Activated T-helper 2 cell treated with anti-CD3 and anti-CD28 coated beads, Interferon-gamma antibody, Interleukin-2, Interleukin-4, amounts not matched to agents 10 μg/mL and 5 μg/mL and 100 μg/mL, durations not matched to agents 14 hours and 24 hours and 36 hours (primary cell): ENCODE measurements at places on chromosomes 5 and 9.

- DNase-seq: no peak
- H3K4me3 ChIP-seq: no peak overlapping the region
- H3K36me3 ChIP-seq: peaks cover 81% of the 10 kb centered on the region
- H3K4me1 ChIP-seq: peaks cover 14% of the 10 kb centered on the region
- no peak overlapping the region for H3K27ac ChIP-seq
- H3K27me3 ChIP-seq: no peaks in the 10 kb centered on the region
Measured at GRCh38 chr9:120532475-120532874, 47.5 kb downstream of the CDK5RAP2 start.

- H3K27me3 ChIP-seq: no peaks in the 10 kb centered on the region
- H3K27ac ChIP-seq: no peak overlapping the region
- no peak for DNase-seq
- H3K4me1 ChIP-seq: peaks cover 43% of the 10 kb centered on the region
- H3K36me3 ChIP-seq: peaks cover 9% of the 10 kb centered on the region
- H3K4me3 ChIP-seq: no peak overlapping the region
Measured at GRCh38 chr9:91182429-91183225, 179.1 kb downstream of the AUH start.

GRCh38 chr5:13625616-13626198, 318.8 kb downstream of the DNAH5 start:
- no peak overlapping the region for H3K27ac ChIP-seq
- H3K27me3 ChIP-seq: no peaks in the 10 kb centered on the region
- DNase-seq: no peak
- H3K36me3 ChIP-seq: no peaks in the 10 kb centered on the region

GRCh38 chr5:173796721-173797495, 91.2 kb upstream of the CPEB4 start:
- H3K27ac ChIP-seq: no peak overlapping the region
- H3K4me1 ChIP-seq: no peaks in the 10 kb centered on the region
- H3K4me3 ChIP-seq: no peak overlapping the region

- no peak overlapping the region for H3K27ac ChIP-seq
- peaks cover 5% of the 10 kb centered on the region for H3K4me1 ChIP-seq
- DNase-seq: no peak
- peaks cover 2% of the 10 kb centered on the region for H3K27me3 ChIP-seq
- no peak overlapping the region for H3K4me3 ChIP-seq
Measured at GRCh38 chr9:97528529-97529230, 27.2 kb downstream of the TMOD1 start.

GRCh38 chr5:53359916-53360517, 120.4 kb upstream of the FST start:
- H3K27me3 ChIP-seq: no peaks in the 10 kb centered on the region
- DNase-seq: no peak
- no peak overlapping the region for H3K4me3 ChIP-seq
- no peak overlapping the region for H3K27ac ChIP-seq
- no peaks in the 10 kb centered on the region for H3K36me3 ChIP-seq

GRCh38 chr9:108105885-108106284, 616.3 kb upstream of the KLF4 start:
- H3K36me3 ChIP-seq: no peaks in the 10 kb centered on the region
- H3K4me1 ChIP-seq: no peaks in the 10 kb centered on the region
- DNase-seq: no peak
- no peaks in the 10 kb centered on the region for H3K27me3 ChIP-seq

DNA sequence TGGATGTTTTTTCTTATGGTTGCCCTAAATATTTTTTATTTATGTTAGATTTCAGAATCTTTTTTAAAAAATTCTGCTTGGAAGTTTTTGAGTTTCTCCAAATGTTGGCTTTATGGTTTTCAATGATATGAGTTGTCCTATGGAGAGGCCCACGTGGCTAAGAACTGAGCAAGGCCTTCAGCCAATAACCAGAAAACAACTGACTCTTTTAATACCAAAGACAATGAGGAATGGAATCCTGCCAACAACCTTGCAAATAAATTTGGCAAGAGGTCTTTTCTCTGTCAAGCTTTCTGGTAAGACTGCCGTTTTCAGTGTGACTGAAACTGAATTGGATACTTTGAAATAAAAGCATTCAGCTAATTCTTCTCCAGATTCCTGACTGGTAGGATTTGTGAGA, 1740.1 kb upstream of the WWC1 start:
- H3K27me3 ChIP-seq: no peaks in the 10 kb centered on the region
- H3K4me3 ChIP-seq: no peak overlapping the region
- DNase-seq: no peak
- no peaks in the 10 kb centered on the region for H3K36me3 ChIP-seq

DNA sequence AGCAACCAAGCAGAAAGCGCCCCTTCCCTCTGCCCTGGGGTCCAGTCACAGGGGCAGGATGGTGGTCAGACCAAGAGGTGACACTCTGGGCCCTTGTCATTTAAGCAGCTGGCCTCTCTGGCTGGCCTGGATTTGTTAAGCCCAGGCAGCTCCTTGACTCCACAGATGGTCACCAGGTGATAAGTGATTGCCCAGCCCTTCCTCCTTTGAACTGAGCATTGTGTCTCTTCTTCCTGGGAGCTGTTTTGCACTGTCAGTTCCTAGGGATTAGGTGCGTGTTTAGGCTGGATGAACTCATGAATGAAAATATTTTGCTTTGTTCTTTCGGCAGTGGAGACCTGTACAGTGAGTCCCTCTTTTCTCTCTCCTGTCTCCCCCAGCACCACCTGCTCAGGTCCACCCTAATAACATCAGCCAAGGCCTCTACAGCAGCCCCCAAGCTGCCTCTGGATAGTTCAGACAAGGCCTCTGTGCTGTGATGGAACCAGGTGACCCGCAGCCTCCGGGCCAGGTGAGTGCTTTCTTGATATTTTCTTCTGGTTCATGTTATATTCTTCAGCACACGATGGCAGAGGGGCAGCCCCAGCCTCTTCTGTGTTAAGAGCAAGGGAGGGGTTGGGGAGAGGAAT, 139.7 kb upstream of the PITX1 start:
- no peak for DNase-seq
- no peaks in the 10 kb centered on the region for H3K4me1 ChIP-seq
- H3K4me3 ChIP-seq: no peak overlapping the region
- peaks cover 20% of the 10 kb centered on the region for H3K27me3 ChIP-seq

GRCh38 chr5:102809033-102809432, 53.9 kb downstream of the PAM start:
- no peak overlapping the region for H3K4me3 ChIP-seq
- H3K36me3 ChIP-seq: no peaks in the 10 kb centered on the region
- H3K4me1 ChIP-seq: peaks cover 4% of the 10 kb centered on the region
- DNase-seq: no peak

GRCh38 chr5:68368311-68369022, 152.9 kb downstream of the PIK3R1 start:
- H3K27me3 ChIP-seq: peaks cover under 1% of the 10 kb centered on the region
- DNase-seq: no peak
- H3K4me3 ChIP-seq: peak overlapping the region; percentile 22
- peaks cover 11% of the 10 kb centered on the region for H3K36me3 ChIP-seq

GRCh38 chr5:26034813-26035212, 1003.6 kb downstream of the CDH9 start:
- no peak overlapping the region for H3K27ac ChIP-seq
- DNase-seq: no peak
- H3K27me3 ChIP-seq: no peaks in the 10 kb centered on the region
- no peak overlapping the region for H3K4me3 ChIP-seq
- no peaks in the 10 kb centered on the region for H3K36me3 ChIP-seq

DNA sequence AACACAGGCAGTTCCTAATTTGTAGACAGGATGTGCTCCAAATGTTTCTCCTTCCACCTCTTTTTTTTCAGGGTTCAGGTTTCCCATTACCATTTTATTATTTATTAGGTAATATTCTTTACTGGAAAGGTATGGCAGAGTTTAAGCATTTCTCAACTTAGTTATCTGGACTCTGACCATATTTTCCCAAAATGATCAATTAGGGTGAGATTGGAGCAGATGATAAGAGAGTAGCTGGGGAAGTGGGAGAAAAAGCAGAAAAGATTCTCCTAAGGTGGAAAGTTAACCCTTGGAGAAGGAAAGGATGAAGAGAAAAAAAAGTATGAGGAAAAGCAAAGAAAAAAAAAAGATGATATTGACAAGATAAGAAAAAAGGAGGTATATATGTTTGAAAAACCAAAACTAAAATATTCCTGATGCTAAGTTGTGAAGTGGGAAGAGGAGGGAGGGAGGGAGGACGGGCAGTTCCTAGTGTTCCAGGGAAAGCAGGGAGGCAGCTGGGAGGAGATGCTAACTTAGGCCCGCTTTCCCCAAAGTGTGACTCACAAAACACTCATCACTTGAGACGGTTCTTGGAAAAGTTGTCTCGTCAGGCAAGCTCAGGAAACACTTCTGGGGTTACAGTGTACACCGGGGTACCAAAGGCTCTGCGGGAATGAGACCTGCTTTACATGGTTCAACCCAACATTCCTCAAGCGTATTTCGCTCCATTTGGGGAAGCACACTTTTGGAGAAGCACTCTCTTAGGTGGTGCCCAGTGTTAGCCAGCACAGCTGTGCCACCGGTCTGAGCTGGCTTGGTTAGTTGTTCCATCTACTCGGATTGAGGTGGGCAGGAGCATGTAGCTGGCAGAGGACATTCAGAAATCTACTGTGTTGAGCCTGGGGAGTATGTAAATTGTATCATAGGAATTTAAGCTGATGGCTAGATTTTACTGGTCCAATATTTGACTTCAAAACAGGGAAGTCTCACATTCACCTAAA, 35.1 kb downstream of the B4GALT1 start:
- peak overlapping the region; percentile 47 for H3K27ac ChIP-seq
- no peaks in the 10 kb centered on the region for H3K27me3 ChIP-seq
- H3K36me3 ChIP-seq: peaks cover 65% of the 10 kb centered on the region
- H3K4me3 ChIP-seq: no peak overlapping the region

GRCh38 chr5:97063251-97063650, 79.2 kb downstream of the LIX1 start:
- H3K4me1 ChIP-seq: no peaks in the 10 kb centered on the region
- no peak overlapping the region for H3K4me3 ChIP-seq
- DNase-seq: no peak
- H3K36me3 ChIP-seq: no peaks in the 10 kb centered on the region

DNA sequence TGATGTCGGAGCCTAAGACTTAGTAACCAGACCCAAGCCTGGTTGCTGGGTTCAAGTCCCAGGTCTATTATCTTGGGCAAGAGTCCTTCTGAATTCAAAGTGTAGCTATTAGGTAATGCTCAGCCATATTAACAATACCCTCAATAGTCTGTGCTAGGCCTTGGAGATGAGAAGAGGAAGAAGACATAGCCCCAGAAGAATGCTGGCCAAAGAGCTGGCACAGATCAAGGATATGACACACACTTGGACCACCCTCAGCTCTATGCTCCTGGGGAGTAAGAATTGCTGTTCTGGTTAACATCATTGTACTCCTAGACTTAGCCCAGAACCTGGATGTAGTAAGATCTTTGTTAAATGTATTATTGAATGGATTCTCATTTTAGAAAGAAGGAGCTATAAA, 426.7 kb downstream of the CDK5RAP2 start:
- no peaks in the 10 kb centered on the region for H3K27me3 ChIP-seq
- no peaks in the 10 kb centered on the region for H3K4me1 ChIP-seq
- no peaks in the 10 kb centered on the region for H3K36me3 ChIP-seq
- H3K27ac ChIP-seq: no peak overlapping the region
- H3K4me3 ChIP-seq: no peak overlapping the region

DNA sequence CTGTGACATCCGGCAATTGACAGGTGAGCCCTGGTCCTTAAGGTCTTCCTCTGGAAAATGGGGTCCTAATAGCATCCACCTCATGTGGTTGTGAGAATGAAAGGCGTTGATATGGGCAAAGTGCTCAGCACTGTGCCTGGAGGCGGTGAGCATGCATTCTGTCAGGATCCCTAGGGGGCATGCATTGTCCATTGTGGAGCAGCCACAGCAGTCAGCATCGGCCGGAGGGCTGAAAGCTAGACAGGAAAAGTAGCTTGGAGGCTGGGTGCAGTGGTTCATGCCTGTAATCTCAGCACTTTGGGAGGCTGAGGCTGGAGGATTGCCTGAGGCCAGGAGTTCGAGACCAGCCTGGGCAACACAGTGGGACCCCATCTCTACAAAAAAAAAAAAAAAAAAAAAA, 122.2 kb downstream of the LHX2 start:
- no peak for DNase-seq
- H3K27me3 ChIP-seq: peaks cover 9% of the 10 kb centered on the region
- H3K27ac ChIP-seq: no peak overlapping the region

DNA sequence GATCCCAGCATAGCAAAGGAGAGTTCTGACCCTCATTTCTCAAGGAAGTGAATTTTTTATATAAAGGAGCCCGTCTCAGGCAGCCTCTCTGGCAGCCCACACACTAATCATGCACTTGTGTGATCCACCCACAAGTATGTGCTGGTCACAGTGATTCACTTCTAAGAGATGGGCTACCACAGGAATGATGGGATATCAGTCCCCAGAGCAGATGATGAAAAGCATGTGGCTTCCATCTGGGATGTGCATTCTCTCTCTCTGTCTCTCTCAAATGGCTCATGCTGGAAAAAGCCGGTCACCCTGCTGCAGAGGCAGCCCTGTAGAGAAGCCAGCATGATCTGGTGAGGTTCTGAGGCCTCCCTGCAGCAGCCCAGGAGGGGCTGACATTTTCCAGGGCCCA, 74.2 kb upstream of the ADCY2 start:
- DNase-seq: no peak
- no peaks in the 10 kb centered on the region for H3K36me3 ChIP-seq
- H3K4me1 ChIP-seq: no peaks in the 10 kb centered on the region
- H3K27me3 ChIP-seq: no peaks in the 10 kb centered on the region

DNA sequence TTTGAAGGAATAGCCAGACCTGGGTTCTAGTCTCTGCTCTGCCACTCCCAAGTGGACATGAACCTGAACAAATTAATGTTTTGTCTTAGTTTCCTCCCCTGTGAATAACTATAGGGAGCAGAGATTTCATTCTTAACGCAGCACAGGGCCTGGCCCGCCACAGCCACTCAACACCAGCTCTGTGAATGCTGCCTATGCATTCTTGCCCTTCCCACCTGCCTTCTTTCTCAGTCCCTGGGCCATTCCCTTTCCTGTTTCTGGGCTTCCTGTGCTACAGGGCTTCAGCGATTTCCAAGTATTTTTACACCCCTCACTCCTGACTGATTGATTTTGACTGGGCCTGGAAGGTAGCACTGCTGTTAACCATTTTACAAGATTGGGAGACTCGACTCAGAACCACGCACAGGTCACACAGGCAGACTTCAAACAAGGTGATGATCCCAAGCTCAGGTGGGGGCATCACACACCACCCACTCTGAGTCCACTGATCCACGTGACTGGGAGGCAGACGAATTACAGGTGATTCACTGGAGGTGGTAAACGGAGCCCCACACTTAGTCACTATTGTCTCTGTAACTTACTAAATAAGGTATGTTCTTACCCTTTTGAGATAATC, 21.4 kb downstream of the PTPN3 start:
- no peak overlapping the region for H3K27ac ChIP-seq
- H3K4me3 ChIP-seq: no peak overlapping the region
- no peak for DNase-seq
- no peaks in the 10 kb centered on the region for H3K36me3 ChIP-seq
- peaks cover 16% of the 10 kb centered on the region for H3K4me1 ChIP-seq
